ENCODE measurements at places on chromosomes 7 and 10.

GRCh38 chr10:125720002-125720382, 483 bp downstream of the EDRF1 start:
- DNase-seq = no peak

DNA sequence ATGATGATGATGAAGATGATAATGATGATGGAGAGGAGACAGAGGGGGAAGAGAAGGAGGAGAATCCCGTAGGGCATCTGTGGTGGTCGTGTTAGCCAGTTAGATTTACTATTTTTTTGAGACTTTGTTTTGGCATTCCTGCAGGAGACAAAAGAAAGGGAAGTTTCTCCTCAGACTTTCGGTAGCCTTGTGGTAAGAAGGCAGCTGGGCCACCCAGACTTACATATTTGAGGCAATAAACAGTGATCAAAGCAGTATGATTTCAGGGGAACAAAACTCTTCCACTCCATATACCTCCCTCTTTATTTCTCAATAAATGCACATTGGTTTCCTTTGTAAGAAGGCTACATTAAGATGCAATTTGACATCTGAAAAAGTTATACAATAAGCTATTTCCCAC, 32.4 kb upstream of the BICC1 start:
- no peak for DNase-seq

GRCh38 chr7:156153590-156153989, 341.3 kb upstream of the SHH start:
- no peak for DNase-seq

GRCh38 chr7:1638215-1638661, 31.8 kb upstream of the ELFN1 start:
- DNase-seq = no peak

GRCh38 chr10:48536916-48537890, 67.7 kb downstream of the ARHGAP22 start:
- DNase-seq = no peak

DNA sequence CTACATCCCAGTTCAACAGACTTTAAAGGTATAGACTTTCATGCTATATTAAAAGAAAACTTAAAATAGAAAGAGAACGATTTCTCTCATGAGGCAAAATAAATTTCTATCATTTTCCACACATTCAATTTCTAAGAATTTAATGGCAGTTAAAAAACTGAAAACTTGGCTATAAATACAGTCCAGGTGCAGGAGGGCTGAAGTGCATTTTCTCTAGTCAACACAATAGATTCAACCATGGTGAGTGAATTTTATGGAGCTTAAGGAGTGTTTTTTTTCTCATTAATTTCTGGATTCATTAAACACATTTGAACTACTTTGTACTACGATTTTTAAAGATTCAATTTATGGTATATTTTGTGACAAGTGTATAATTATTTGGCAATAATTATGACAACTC, 240.8 kb upstream of the SLC26A5 start:
- DNase-seq = no peak

DNA sequence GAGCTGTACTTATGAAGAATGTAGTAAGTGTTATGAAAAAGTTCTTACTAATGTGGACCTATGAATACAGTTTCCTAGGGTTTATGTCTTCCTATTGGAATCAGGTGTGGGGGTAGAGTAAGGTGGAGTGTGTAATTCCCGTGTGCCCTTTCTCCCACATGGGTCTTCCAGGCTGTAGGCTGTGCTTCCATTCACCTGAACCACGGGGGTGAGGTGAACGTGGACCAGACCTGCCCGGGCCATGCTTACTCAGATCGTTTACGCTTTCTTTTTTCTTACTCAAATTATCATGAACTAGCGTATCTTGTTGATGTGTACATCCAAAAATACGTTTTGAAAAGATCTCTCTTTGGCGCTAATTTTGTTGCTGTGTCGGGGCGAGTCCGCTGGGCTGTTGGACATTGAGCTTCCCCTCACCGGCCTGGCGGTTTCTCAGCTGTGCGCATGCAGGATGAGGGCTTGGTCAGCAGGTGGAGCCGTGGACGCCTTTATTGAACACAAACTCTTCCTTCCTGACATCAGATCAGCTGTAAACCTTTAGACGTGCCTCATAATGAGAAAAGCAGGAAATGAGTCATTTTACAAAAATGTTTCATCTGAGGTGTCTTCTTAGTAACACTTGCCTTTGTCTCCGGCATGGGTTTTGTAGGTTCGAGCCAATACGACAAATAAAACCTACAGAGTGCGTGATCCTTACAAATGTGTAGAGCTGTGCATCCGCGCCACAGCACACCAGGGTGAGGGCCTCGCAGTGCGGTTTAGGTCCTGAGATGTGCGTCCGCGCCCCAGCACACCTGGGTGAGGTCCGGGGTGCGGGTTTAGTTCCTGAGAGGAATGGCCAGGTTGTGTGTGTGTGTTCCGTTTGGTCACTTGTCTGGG, 53.8 kb downstream of the WDR37 start:
- no peak for DNase-seq

DNA sequence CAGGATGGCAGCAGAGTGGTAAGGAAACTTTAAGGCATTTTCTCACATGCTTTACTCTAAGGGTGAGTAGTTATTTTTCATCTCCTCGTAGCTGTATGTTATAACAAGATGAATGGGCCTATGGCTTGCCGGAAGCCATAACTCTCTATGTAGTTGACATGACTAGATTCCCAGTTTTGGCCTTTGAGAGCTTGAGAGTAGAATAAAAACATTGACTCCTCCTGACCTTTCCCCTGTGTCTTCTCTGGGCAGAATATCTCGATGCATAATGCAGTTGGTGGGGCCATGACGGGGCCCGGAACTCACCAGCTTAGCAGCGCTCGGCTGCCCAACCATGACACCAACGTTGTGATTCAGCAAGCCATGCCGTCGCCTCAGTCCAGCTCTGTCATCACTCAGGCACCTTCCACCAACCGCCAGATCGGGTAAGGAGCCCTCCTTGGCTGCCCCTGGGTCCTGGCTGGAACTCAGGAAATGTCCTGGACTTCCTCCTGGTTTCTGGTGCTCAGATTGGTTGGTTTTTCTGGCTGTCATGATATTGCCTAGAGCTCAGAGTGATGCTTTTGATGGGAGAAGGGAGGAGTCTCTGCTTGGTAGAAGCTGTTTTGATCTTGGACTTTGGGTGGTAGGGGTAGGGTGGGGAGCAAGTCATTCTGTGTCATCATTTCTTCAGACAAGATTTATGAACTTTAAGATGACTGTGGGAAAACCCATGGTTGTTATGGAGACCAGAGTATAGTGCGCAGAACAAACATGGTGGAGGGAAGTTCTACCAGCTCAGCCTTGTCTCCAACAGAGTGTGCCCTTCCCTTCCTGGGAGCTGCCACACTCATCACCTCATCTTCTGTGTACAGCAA, 158.0 kb downstream of the CREB5 start:
- DNase-seq = no peak

GRCh38 chr7:149422914-149423301, 38.0 kb downstream of the ZNF777 start:
- DNase-seq = no peak

DNA sequence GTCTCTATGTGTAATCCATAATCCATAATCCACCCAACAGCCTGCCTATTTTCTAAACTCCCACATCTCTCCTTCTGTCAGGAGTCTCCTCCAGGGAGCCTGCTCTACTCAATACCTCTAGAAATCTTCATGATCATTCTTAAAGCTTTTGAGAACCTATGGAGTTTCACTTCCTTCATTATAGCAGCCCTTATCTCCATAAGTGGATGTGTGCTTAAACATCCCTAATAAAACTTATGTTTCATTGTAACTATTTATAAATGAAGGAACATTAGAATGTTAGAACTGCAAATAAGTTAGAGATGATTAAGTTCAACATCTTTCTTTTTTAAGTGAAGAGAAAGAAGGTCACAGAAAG, 8.5 kb downstream of the CPED1 start:
- DNase-seq = no peak

- DNase-seq = no peak
Observed at GRCh38 chr10:24744946-24745345, 21.3 kb upstream of the ARHGAP21 start.

GRCh38 chr7:151011097-151011409, 13.2 kb downstream of the ATG9B start:
- no peak for DNase-seq

DNA sequence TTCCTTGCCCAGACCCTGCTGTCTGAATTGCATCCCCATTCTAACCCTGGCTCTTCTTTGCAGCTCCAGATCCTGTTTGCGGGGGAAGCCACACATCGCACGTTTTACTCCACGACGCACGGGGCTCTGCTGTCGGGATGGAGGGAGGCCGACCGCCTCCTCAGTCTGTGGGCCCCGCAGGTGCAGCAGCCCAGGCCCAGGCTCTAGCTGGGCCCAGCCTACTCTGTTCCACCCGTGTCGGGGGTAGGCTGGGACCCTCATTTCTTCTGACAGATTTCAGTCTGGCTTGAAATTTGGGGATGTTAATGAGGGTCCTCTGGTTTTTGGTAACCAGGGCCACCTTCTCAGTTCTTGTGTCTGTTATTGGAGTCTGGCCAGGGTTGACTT, 2.7 kb upstream of the MTG1 start:
- no peak for DNase-seq

GRCh38 chr7:151679881-151680612, 160.4 kb upstream of the RHEB start:
- DNase-seq = no peak

GRCh38 chr10:22648547-22648961, 65.8 kb downstream of the PIP4K2A start:
- no peak for DNase-seq

GRCh38 chr7:27134392-27134791, 3.8 kb upstream of the HOXA4 start:
- no peak for DNase-seq

DNA sequence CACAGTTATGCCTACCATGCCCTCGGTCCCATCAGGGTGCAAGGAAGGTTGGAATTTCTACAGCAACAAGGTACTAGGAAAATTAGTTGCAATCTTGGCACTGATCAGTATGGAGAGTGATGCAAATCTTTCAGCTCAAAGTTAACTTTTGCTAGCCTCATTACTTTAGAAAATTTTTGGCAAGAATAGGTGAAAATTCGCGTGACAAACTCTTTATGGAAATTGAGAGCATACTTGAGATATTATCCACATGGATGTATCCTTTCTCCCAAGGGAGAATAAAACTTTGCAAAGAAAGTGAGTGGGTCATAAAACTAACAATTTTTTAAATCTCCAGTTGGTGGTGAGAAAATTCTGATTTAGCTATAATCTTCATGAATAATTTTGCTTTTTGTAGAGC, 71.1 kb upstream of the SLC39A12 start:
- DNase-seq = no peak

DNA sequence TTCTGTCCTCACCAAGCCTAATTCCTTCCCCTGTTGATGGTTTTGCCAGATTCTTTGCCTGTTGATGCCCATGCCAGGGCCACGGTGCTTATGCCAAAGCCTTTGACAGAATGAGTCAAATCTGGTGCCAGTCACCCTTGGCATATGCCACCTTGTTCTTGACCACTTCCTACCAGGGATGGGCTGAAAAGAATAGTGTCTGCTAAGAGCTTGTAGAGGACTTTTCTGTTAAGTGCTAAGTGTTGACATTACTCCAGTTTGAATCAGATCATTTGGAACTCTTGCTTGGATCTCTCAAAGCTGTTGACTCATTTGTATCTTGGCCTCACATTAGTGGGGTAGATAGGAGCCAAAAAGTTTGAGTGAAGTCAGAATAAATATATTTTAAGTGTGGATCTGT, 661.2 kb downstream of the AUTS2 start:
- DNase-seq = no peak

DNA sequence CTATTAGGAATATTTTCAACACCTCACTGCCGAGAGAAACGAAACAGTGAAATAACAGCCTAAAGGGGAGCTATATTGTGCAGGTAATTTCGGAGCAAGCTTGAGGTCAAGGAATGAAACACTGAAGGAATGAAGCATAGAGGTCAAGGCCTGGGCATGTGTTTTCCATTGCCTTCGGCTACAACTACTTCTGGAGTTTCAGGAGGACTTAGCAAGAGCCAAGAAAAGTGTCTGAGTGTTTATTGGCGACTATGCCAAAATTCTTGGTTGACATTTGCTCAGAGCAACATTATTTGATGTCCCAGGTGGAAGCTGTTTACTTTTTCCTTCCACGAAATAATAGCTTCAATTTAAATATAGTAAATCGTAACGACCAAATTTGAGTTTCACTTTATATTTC, 89.6 kb upstream of the IFRD1 start:
- no peak for DNase-seq

- no peak for DNase-seq
Observed at GRCh38 chr10:79404231-79404609, 41.2 kb downstream of the ZCCHC24 start.

DNA sequence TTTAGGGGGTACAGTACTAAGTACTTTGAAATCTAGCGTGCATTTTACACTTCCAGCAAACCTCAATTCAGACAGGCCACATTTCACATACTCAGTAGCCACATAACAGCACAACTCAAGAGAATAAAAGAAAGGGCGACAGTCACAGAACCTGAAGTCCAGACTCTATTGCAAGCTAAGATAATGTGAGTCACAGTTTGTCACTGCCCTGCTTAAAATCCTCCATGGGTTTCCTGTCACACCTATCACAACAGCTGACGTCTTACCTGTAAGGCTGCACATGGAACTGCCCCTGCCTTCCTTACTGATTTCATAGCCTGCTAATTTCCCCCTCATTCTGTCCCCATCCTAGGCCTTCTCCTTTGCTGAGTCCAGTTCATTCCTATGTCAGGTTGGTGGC, 16.1 kb upstream of the CDK14 start:
- no peak for DNase-seq

DNA sequence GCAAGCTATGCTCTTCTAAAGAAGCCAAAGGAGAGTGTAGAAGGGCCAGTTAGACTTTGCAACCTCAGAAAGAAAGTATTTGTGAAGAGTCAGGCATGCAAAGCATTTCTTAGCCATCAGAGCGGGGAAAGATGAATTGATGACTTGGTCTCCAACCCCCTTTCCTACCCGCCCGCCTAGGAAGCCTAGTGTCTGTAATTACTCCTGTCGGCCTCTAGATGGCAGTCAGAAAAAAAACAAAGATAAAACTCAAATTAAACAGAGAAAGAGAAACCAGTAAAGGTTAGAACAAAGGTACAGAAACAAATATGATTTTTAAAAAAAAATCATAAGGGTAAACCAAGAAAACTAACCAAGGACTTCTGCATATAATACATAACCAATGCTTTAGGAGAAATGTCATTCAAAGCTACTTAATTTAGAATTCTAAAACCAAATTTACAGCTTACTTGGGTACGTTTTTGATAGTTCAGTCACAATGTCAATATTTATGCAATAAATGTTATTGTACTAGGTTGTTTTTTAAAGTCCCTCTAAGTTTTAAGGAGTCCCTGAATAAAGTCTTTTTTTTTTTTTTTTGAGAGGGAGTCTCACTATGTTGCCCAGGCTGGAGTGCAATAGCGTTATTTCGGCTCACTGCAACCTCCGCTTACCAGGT, 97.6 kb downstream of the LYZL1 start:
- DNase-seq = no peak
